Thymus (tissue), 14 donors: ENCODE measurements at places on chromosomes 1 and 21.

- H3K4me1 ChIP-seq: no peaks in the 10 kb centered on the region
- H3K36me3 ChIP-seq: peaks cover 43% of the 10 kb centered on the region
- H3K27ac ChIP-seq: no peak overlapping the region
- H3K27me3 ChIP-seq: no peaks in the 10 kb centered on the region
Observed at GRCh38 chr1:3786468-3787348, 9.6 kb downstream of the LRRC47 start.

- DNase-seq: no peak
- H3K27me3 ChIP-seq: no peaks in the 10 kb centered on the region
- H3K4me1 ChIP-seq: peaks cover 3% of the 10 kb centered on the region
Observed at GRCh38 chr1:35085421-35085820, 6.2 kb downstream of the ZMYM1 start.

DNA sequence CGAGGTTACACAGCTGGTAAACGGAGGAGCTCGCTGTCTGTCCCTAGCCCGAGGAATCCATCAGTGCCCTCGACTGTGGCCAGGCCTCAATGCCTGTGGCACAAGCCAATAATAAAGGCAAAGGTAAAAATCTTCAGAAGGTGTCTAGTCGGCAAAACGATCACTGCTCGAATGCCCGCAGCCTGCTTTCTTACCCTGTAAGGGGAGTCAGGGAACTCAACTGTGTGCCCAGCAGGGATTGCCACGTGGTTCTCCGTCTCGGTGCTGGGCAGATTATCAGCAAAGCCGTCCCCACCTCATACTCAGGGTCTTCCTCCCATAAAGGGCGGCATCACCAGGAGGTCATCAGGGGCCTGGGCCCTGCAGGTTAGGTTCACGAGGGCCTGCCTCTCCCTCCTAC lies 103.4 kb downstream of the PAX7 start:
- H3K4me1 ChIP-seq: no peaks in the 10 kb centered on the region
- H3K27ac ChIP-seq: no peak overlapping the region
- no peak overlapping the region for H3K4me3 ChIP-seq

DNA sequence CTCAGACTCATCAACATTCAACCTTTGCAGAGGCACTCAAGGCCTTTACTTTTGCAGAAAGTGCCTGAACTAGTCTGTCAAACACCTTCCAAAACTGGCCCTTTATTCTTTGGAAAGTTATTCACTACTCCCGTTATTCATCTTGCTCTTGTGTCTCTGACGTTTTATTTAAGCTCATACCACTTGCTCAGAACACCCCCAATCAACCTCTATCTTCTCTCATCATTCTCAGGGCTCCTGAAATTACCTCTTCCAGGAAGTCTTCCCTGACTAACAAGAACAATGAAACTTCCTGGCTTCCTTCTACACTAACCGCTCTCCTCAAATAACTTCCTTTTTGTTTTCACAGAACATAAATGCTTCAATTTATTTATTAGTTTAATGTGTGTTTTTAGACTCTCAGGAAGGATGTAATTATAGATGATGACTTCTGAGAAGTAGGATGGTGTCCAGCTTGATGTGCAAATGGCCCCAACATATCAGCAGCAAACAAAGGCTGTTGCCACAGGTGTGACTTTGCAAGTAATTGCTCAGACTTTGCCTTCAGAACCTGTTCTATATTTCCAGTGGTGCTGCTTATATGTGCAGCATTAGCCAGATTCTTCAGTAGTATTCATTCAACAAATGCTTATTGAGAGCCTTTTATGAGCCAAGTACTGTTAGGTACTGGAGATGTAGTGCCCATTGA lies 22.8 kb upstream of the BATF3 start:
- DNase-seq: no peak
- H3K27ac ChIP-seq: no peak overlapping the region
- no peaks in the 10 kb centered on the region for H3K27me3 ChIP-seq
